ENCODE measurements at places on chromosomes 5 and 9.

- DNase-seq = no peak
These were observed 197.4 kb upstream of the ELL2 start for GRCh38 chr5:96159043-96159442.

DNA sequence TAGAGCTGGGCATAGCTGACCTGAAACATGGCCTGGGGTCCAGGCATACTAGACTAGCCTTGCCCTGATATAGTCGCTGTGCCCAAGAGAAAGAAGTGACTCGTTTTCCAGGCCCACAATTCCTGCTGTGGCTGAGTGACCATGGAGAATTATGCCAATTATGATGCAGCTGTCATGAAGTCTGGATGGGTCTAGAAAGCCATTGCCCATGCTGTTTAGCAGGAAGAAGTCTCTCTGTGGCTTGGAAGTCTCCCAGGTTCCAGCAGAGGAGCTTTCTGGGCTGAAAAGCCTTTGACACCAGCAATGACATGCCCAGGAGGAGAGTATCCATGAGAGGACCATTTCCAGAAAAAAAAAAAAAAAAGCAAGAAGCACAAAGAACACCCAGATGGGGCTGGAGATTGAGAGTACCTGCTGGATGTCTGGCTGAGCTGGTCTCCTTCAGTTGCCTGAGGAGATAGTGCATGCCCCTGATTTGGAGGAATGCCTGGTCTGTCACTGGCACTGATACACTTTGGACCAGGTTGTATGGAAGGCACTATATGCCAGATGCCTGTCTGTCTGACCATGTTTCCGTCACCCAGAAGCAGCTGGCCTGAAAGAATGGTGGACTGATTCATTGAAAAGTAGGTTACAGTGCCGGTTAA is 128.0 kb upstream of the EPB41L4A start:
- DNase-seq = no peak

GRCh38 chr9:110746211-110746930 is 77.8 kb downstream of the MUSK start:
- no peak for DNase-seq

GRCh38 chr5:83441747-83442146 is 29.8 kb upstream of the VCAN start:
- DNase-seq = peak; percentile 35

DNA sequence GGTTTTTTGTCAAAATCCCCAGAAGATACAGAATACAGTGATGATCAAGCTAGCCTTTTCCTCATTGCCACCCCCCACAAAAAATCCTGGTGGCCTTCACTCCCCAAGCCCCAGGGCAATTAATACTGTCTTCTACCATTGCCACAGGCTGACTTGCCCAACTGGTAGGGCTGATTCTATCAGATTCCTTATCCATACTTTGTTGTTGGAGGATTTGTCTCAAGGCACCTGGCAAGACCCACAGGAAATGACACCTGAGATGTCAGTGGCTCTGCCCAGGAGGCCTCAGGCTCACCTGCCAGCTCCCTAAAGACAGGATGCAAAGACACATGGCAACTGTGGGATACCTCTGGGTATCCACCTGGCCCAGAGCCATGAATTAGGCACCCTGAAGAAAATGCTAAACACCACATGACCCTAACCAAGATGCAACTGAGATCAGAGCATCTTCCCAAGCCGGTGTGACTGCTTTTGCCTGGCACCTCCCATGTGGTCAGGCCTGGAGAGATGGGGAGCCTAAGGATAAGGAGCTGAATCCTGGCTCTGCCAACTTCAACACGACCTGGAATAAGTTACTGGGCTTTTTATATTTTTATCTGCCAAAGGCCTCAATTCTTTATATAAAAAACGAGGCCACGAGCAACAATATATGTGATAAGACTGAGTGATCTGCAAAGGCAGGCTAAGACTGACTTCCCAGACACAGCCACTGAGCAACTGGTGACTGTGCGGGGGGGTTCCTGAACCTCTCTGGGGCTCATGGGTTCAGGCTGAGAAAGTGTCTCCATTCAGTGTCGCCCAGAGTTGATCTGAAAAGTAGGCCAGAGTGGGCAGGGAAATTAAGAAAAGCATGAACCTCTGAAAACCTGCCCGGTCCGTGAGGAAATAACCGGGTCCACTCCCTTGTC is 944 bp downstream of the ATOX1 start:
- DNase-seq = no peak

DNA sequence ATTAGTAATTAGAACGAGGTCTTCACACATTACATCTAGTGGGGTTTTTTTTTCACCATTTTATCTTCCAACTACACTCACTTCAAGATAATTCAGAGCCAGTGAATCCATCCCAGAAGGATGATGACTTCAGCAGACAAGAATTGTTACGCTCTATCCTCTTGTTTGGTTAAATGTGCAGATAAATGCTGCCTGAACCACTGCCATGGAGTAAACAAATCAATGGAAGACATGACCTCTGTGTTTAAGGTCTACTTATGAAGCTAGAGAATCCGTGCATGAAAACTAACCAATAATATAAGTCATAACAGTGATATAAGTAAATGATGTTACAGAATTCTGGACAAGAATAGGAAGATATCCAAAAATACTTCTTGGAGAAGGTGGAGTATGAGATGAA is 602.6 kb downstream of the TLR4 start:
- no peak for DNase-seq

- DNase-seq = no peak
These were observed 35.5 kb upstream of the GRHPR start for GRCh38 chr9:37386988-37387387.
